ENCODE measurements at places on chromosomes 7 and 10. TPM values are rescaled to one million over a fixed set of nuclear protein-coding genes. Genes with fewer than 3 reads are reported as not detected.
A peak's percentile ranks its signal among the peaks of the same experiment; 100 is the strongest.

GRCh38 chr7:45968856-45969541, 47.9 kb upstream of the IGFBP3 start:
- H3K4me1 ChIP-seq = no peaks in the 10 kb centered on the region

GRCh38 chr10:118332236-118332635, 9.9 kb downstream of the FAM204A start:
- no peaks in the 10 kb centered on the region for H3K4me1 ChIP-seq
- peaks cover 13% of the 10 kb centered on the region for H3K36me3 ChIP-seq
- H3K27ac ChIP-seq = no peak overlapping the region

HOXA9 gene
- total RNA-seq = 2.5 TPM

GRCh38 chr7:122726881-122727280, 24.2 kb upstream of the RNF148 start:
- H3K4me3 ChIP-seq = no peak overlapping the region
- no peaks in the 10 kb centered on the region for H3K4me1 ChIP-seq
- no peak overlapping the region for H3K27ac ChIP-seq
- no peak for DNase-seq

DNA sequence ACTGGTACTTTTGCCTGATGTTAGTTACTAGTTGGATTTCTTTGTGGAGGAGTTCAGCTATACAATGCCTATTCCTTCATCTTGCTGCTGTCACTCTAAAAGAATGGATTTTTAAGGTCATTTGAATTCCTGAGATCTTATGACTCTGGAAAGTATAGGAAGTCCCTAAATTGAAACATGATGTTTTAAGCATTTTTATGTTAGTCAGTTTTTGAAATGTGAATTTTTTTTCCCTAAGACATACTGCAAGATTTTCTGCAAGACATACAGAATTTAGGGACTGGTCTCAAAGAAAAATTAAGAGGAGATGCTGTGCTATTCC, 355.8 kb downstream of the SUGCT start:
- no peak overlapping the region for H3K27ac ChIP-seq
- H3K36me3 ChIP-seq = no peaks in the 10 kb centered on the region
- H3K4me3 ChIP-seq = no peak overlapping the region
- DNase-seq = no peak
- no peaks in the 10 kb centered on the region for H3K4me1 ChIP-seq

DNA sequence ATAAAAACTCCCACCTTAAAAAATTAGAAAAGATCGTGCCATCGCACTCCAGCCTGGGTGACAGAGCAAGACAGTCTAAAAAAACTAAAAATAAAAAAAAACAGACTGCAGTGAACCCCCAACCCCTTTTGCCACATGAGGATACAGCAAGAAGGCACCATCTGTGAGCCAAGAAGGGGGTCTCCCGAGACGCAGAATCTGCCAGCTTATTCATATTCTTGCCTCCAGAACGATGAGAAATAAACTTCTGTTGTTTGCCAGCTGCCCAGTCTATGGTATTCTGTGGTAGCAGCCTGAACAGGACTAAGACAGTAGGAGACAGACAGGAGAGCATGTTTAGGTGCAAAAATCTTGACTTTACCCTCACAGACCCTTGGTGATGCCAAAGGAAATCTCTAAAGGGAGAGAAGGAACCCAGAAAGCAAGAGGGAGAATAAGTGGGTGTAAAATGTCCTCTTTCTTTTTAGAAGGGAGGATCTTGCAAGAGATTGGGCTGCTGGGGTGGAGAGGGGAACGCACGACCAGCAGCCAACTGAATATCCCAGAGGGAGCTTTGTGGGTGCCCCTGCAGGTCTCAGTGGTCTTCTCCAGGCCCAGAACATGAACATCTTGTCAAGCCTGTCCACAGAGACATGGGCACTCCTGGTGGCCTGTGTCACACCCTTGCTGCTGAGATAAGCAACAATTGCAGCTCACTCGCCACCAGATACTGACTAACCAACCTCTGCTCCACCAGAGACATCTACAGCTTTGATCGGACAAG, 400.7 kb upstream of the FOXK1 start:
- DNase-seq = no peak
- no peaks in the 10 kb centered on the region for H3K4me1 ChIP-seq
- peaks cover 78% of the 10 kb centered on the region for H3K27me3 ChIP-seq
- H3K27ac ChIP-seq = no peak overlapping the region
- no peak overlapping the region for H3K4me3 ChIP-seq

GRCh38 chr7:10120936-10121335, 852.7 kb upstream of the PHF14 start:
- H3K4me1 ChIP-seq = no peaks in the 10 kb centered on the region
- H3K27ac ChIP-seq = no peak overlapping the region
- no peaks in the 10 kb centered on the region for H3K36me3 ChIP-seq
- H3K27me3 ChIP-seq = no peaks in the 10 kb centered on the region
- DNase-seq = no peak

DNA sequence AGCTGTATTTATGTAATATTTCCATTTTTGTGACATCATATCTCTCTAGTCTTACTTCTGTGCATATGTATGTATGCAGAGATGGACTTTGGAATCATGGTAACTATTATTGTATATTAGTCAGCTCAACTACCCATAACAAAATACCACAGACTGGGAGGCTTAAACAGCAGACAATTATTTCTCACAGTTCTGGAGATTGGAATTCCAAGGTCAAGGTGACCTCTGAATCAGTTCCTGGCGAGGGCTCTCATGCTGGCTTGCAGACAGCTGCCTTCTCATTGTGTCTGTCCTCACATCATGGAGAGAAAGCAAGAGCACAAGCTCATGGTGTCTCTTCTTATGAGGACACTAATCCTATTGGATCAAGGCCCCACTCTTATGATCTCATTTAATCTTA, 79.1 kb downstream of the RAMP3 start:
- H3K4me1 ChIP-seq = no peaks in the 10 kb centered on the region
- H3K27ac ChIP-seq = no peak overlapping the region
- H3K36me3 ChIP-seq = no peaks in the 10 kb centered on the region
- no peak for DNase-seq
- H3K27me3 ChIP-seq = peaks cover 93% of the 10 kb centered on the region
- H3K4me3 ChIP-seq = no peak overlapping the region

DNA sequence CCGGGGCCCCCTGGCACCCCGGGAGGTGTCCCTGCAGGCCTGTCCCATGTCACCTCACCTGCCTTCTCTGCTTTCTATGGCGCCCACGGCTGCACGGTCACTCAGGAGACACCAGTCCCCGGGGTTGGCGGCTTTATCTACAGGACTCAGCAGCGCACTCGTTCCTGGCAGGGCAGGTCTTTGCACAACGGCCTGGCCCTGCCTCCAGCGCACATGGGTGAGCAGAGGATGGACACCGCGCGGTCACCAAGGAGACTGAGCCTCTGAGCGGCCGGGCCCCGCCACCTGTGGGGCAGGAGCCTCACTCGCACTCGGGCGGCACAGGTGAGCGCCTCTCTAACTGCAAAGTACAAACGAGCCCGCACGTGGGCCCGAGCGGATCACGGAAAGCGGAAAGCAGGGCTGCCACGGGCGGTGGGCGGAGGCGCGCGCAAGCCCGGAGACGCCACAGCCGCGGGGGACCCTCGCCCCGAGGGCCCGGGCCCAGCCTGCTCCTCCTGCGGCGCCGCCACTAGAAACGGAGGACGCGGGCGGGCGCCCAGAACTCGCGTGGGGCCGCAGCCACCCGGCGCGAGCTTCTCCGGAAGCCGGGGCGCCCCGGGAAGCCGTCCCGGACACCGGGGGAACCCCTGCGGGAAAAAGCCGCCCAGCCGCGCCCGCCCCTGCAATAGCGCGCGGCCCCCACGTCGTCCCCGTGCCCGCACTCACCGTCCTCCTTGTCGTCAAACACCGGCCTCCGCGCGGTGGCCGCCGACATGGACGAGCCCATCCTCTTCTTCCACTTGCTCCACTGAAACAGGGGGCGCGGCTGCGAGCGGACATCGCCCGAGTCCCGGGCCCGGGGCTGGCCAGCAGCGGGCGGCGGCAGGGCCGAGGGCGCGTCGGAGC, 642 bp downstream of the STK32C start:
- no peak overlapping the region for H3K27ac ChIP-seq
- no peaks in the 10 kb centered on the region for H3K36me3 ChIP-seq
- H3K4me3 ChIP-seq = peak overlapping the region; percentile 57

NKX1-2 gene
- total RNA-seq = 2.9 TPM

DNA sequence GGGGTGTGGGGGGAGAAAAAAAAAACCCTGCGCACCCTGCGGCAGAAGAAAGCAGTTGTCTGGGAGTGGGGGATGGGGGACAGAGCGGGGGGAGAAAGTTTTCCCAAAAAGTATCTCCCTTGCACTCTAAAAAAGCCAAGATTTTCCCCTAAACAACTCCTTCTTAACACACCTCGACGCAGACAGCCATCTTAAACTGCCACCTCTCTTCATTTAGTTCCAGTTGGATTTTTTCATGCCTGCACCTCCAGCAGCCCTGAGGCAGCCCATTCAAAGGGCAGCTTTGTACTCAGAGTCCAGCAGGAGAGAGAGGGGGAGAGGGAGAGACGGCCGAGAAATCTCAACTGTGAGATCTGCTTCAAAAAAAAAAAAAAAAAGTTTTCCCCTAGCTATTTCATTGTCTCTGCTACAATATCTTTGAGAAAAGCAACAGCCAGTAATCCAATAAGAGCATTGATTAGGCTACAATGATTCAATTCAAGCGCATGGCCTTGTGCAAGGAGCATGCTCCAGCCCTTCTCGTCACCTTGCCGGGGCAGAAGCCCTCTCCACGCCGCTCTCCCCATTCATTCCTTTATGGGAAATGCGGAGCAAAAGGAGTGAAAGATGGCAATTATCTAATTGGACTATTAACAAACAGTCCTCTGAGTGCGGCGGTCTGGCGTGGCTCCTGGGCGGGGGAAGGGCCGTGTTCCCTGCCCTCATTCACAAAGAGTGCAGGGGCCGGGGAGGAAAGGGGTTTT, 939 bp upstream of the VAX1 start:
- DNase-seq = no peak
- H3K27ac ChIP-seq = no peak overlapping the region
- H3K4me3 ChIP-seq = no peak overlapping the region
- no peaks in the 10 kb centered on the region for H3K36me3 ChIP-seq
- no peaks in the 10 kb centered on the region for H3K4me1 ChIP-seq
- peaks cover 15% of the 10 kb centered on the region for H3K27me3 ChIP-seq

GRCh38 chr7:55185941-55186609, 167.3 kb downstream of the EGFR start:
- H3K4me1 ChIP-seq = peaks cover 27% of the 10 kb centered on the region
- H3K4me3 ChIP-seq = no peak overlapping the region
- peak; percentile 99 for DNase-seq
- peaks cover 73% of the 10 kb centered on the region for H3K36me3 ChIP-seq
- no peaks in the 10 kb centered on the region for H3K27me3 ChIP-seq

DNA sequence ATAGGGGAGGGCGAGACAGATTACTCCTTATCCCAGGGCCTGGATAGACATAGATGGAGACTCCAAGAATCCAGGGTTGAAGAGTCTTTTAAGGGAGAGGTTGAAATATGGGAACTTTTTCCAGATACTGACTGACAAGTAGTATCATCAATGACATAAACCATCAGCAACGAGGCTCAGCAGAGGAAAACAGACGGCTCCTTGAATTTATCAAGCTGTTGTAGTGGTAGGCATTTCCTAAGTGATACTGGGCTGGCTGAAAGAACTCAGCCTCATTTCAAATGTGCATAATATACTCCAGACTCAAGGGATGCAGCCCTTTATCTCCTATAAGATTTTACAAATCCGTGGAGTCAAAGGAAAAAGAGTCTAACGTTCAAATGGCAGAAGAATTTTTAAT, 150.5 kb downstream of the FANK1 start:
- no peak for DNase-seq
- H3K27me3 ChIP-seq = no peaks in the 10 kb centered on the region
- H3K27ac ChIP-seq = no peak overlapping the region

GRCh38 chr10:77318739-77319138, 318.9 kb downstream of the KCNMA1 start:
- H3K27me3 ChIP-seq = peaks cover 32% of the 10 kb centered on the region
- H3K4me3 ChIP-seq = no peak overlapping the region
- H3K36me3 ChIP-seq = no peaks in the 10 kb centered on the region
- no peak for DNase-seq
- no peak overlapping the region for H3K27ac ChIP-seq
- no peaks in the 10 kb centered on the region for H3K4me1 ChIP-seq

- no peak overlapping the region for H3K4me3 ChIP-seq
- H3K36me3 ChIP-seq = no peaks in the 10 kb centered on the region
Observed at GRCh38 chr7:25223206-25223605, 5.1 kb downstream of the NPVF start.

DNA sequence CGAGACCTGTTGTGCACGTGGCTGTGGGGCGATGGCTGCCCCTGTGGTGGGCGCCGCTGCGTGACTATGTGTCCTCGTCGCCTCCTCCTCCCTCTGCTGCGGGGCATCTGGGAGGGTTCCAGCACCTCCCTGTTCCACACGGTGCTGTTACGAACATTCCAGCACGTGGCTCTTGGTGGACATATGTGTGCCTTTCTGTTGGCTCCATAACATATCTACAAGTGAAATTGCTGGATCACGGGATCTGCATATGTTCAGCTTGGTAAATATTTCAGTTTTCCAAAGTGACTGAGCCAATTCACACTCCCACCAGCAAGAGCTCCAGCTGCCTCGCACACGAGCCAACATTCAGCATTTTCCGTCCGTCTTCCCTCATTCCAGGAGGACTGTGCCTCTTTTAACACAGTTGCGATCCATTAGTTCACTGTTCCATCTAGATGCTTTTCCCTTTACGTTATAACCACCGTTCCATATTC, 25.1 kb downstream of the SNX8 start:
- no peak overlapping the region for H3K27ac ChIP-seq
- no peaks in the 10 kb centered on the region for H3K27me3 ChIP-seq
- H3K4me1 ChIP-seq = no peaks in the 10 kb centered on the region
- H3K4me3 ChIP-seq = no peak overlapping the region

DNA sequence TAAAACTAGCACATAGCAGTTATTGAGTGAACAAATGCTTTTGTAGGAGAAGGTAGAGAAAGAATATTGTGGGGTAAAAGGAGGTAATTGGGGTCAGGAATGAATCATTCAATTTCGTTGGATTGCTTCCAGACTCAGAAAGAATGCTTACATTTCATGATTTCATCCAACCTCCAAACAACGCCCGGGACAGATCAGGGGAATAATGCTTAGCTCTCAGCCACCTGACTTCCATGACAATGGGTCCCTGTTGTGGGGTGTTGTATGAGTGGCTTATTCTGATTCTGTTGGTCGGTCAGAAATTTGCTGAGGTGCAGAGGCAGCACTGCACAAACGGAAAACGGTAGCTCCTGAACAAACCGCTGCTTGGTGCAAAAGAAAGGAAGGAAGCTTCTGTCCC, 24.0 kb upstream of the INPP5F start:
- no peaks in the 10 kb centered on the region for H3K4me1 ChIP-seq
- H3K27me3 ChIP-seq = no peaks in the 10 kb centered on the region
- no peak overlapping the region for H3K4me3 ChIP-seq
- no peak for DNase-seq
- H3K27ac ChIP-seq = no peak overlapping the region

GRCh38 chr7:150451833-150452461, 1.5 kb downstream of the GIMAP8 start:
- H3K27ac ChIP-seq = no peak overlapping the region
- H3K4me1 ChIP-seq = no peaks in the 10 kb centered on the region
- DNase-seq = no peak
- peaks cover 95% of the 10 kb centered on the region for H3K27me3 ChIP-seq
- no peaks in the 10 kb centered on the region for H3K36me3 ChIP-seq

GRCh38 chr7:118288098-118288497, 63.6 kb downstream of the ANKRD7 start:
- H3K27ac ChIP-seq = no peak overlapping the region
- no peak for DNase-seq
- H3K4me3 ChIP-seq = no peak overlapping the region
- no peaks in the 10 kb centered on the region for H3K36me3 ChIP-seq
- H3K4me1 ChIP-seq = no peaks in the 10 kb centered on the region

AEBP1 gene
- total RNA-seq = 0.98 TPM

CFAP46 gene
- total RNA-seq = not detected

Data from PC-9 (cell line).